ENCODE measurements at places on chromosomes 1 and 21.

DNA sequence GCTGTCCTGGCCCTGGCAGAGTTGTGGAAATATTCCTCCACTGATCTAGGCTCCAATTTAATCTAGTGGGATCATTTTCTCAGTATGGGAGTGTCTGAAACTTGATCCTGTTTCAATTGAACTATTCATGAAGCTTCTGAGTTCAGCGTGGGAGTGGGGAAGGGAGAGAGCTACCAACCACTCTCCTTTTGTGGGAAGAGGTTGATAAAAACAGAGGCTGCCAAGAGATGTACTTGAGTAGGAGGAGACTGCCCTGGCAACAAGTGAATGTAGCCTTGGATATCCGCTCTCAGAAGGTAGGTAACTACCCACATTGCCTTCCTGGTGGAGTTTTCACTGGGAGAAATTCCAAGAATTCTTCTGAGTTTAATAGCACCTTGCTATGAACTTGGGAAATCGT is at the start of gene CTXND2:
TSS of gene CTXND2 (plus strand) at position 119 of the 400 bp plus-strand sequence. CDS start 25,179 bp downstream, outside the sequence.
- DNase-seq, result no peak

GRCh38 chr1:237050915-237051314 is 8.9 kb downstream of the RYR2 start:
- DNase-seq, result no peak

- DNase-seq, result no peak
Measured at GRCh38 chr1:228321895-228322294, 84.7 kb downstream of the TRIM11 start.

DNA sequence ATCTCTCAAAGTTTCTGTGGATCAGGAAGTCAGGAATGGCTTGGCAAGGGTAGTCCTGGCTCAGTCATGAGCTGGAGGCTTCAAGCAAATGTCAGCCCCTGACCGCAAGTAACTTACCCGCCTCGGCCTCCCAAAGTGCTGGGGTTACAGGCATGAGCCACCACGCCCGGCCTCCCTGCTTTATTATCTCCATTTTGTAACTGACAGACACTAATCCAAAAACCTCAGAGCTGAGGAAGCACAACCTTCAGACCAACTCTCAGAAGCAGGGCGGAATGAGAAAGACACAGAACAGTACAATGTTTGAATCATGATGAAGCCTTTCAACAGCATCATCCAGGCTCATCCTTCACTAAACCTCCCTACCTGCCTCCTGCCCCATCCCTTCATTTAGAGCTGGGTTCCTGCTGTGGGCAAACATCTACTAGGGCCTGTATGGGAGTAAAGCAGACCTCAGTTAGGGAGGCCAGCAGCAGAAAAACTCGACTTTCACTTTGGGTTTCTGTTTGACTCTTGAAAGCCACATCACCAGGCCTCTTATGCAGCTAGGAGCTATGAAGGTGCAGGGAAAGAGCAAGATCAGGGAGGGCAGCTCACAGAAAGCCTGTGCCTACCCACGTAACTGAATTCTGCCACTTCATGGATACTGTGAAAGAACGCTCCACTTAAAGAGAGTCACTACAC is 84.4 kb upstream of the RAB4A start:
- no peak for DNase-seq

GRCh38 chr1:166069390-166069789 is 97.4 kb downstream of the FAM78B start:
- DNase-seq, result no peak

- no peak for DNase-seq
Measured at GRCh38 chr1:178940068-178940765, 69.3 kb upstream of the ANGPTL1 start.

DNA sequence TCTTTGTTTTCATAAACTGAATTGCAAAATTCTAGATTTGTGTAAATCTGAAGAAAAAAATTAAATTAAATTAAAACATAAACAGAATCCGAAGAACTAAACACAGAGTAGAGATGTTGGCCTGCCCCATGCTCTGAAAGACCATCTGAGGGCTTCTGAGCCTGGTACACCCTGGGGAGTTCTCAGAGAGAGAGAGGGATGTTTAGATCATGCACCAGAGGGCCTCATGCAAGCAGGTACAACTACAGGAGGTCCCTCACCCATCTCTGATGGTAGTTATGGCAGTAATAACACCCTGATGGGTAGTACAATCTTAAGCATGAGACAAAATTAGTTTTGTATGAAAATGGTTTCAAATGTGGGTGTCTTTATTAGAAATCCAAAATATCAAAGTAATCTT is 127.7 kb downstream of the TGFB2 start:
- DNase-seq, result no peak

GRCh38 chr1:193083365-193084088 is 21.7 kb downstream of the GLRX2 start:
- DNase-seq, result no peak

DNA sequence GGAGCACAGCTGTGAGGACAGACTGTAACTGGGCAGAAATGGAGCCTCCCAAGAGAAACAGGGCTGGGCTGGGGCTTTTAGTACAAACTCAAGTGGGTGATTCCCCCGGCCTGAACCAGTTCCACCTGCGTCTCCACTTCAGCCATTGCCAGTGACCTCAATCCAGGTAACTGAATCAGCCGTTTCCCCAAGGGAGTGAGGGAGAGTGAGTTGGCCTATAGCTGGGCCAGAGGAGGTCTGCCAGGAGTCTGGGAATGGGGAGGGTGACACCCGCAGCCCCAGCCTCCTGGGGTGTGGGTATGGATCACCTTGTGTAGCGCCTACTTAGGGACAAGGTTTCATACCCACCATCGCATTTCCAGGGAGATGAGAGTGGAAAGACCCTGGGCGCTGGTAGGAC is 8.5 kb downstream of the SLC26A9 start:
- no peak for DNase-seq

DNA sequence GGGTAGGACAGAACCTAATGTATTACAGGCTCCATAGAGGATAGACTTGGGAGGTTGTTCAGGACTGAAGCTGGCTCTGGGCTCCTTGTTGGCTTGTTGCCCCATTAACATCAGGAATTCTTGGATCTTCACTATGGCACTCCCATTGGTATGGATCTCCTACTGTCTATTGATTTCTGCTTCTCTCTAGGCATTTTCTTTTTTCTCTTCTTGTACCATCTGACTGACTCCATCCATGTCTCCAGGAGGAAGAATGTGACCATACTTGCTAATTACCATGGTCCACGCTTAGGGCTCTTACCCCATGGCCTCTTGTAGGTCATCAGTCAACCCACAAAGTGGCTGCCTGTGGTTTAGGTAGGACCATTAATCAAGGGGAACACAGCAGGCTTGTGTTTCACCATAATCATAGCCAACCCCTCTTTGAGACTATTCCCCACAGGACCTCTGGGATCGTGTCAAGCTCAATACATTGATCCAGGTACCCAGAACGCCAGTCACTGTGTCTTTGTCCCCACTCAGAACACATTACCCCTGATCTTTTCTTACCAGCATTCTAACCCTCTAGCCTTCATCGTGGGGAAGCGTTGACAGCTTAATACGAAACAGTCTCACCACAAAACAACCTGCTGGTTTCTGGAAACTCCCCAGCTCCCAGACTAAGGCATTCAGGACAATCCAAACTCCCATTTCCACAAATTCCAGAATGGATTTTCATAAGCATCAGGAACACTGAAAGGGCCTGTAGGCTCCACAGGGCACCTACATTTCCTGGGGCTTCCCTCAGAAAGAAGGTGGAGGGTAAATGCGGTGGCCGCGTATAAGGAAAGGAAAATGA is 97.1 kb downstream of the ETS2 start:
- DNase-seq, result no peak

DNA sequence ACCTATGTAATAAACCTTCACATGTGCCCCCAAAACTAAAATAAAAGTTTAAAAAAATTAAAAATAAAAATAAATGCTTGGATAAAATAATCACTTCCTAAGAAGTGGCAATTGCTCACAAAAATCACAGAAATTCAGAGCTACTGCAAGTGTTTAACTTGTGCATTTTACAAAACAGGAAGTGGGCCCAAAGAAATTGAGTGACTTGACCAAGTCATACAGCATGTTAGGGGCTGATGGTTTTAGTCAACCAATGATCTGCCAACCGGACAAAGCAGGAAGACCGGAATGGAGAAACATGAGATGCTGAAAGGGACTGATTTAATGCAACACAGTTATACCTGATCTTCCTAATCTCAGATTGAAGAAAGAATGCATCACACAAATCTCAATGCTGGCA is 96.5 kb downstream of the SMYD2 start:
- DNase-seq, result no peak

DNA sequence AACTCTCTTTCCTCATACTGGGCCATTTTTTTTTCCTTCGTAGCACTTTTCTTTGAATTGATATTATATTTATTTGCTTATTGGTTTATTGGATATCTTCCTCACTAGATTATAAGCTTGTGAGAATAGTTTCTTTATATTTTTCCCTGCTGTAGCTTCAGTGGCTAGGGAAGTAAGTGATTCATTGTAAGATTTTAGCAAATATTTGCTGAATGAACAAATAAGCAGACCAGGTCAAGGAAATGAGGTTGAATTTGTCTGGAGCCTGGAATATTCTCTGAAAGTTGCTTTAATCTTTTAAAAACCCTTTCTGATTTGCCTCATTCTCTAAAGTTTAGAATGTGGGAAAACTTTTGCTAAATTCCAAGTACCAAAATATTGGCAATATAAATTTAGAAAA is 80.2 kb downstream of the RABGAP1L start:
- no peak for DNase-seq

GRCh38 chr1:201008666-201009360 is 14.7 kb downstream of the KIF21B start:
- no peak for DNase-seq

- no peak for DNase-seq
Measured at GRCh38 chr1:184953600-184954219, 20.6 kb downstream of the NIBAN1 start.

All from anterior cingulate cortex (tissue), 58 donors.